ENCODE measurements at places on chromosomes 5 and 9.

GRCh38 chr5:129244478-129244877 lies 149.9 kb downstream of the ISOC1 start:
- DNase-seq = no peak

DNA sequence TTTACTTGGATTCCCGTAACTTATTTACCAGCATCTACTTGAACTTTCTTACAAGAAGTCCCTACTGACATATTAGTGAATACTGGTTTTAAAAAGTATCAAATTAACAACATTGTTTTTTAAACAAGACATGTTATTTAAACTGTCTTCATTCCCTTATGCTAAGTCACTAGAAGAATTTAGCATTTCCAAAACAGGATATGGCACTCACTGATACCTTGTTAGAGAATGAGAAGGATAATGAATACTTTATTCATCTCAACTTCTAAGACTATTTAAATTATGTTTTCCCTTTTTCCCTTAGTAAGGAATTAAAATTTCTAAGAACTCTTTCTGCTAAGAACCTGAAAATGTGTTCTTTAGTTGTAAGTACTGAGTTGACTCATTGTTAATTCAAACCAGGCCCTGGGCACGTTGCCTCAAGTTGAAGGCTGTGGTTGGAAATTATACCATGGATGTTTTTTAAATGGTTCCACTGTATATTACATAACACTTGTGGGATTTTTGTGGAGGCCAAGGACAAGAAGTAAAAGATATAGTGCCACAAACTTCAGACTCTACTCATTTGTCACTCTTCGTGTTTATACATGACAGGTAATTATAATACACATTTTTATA lies 219.0 kb upstream of the EDIL3 start:
- no peak for DNase-seq

DNA sequence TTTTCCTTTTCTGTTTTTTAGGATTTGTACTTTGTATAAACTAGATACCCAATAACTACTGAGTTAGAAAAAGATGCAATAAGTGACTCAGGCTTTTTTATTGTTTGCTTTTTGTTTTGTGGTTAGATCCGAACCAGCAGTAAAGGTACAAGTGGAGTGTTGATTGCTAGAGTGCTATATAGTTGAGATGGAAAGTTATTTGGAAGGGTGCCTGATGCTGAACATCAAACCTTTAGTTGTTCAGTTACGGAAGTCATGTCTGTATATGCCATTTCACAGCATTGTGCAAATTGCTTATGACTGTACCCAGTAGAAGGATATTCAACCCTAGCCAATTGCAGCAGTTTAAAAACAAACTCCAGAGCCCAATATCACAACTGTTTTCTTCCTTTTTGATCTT lies 285.1 kb downstream of the MAT2B start:
- no peak for DNase-seq

DNA sequence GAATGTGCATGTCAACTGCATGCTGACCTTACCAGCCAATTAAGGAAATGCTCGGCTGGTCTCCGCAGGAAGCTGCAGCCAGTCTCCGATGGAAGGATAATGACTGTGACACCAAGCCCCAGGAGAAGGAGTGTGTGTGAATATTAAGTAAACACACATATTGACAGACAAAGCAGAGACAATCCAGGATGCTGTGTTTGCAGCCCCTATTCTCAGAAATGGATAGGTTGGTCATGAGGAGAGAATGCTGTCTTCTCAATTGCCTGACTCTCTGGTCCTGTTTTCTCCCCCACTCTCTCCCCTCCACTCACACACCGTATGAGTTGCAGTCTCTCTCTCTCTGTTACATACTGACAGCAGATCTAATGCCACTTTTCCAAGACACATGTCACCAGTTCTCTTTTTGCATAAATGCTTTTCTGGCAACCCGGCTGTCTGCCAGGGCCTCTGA lies 85.7 kb downstream of the EPB41L4A start:
- DNase-seq = no peak

Measured in NCI-H1436 treated with DMSO at 0.1 percent for 48 hours (cell line).